NCI-H748 treated with DMSO at 0.1 percent for 48 hours (cell line): ENCODE measurements at places on chromosomes 7 and 10.

DNA sequence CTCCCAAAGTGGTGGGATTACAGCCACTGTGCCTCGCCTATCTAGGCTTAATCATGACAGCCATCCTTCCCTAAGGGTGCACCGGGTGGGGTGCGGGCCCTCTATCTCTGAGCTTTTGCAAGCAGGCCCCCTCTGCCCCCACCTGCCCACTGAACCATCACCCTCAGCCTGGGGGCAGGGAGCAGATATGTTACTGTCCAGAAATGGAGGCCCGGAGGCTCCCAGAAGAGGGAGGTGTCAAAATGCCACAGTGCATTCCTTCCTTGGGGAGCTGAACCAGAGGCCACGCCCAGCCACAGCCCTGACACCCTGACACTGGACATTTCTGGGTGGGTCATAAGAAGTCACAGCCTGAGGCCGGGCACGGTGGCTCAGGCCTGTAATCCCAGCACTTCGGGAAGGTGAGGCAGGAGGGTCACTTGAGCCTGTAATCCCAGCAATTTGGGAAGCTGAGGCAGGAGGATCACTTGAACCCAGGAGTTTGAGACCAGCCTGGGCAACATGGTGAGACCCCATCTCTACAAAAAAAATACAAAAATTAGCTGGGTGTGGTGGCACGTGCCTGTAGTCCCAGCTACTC, 129.8 kb upstream of the TNRC18 start:
- DNase-seq: no peak

DNA sequence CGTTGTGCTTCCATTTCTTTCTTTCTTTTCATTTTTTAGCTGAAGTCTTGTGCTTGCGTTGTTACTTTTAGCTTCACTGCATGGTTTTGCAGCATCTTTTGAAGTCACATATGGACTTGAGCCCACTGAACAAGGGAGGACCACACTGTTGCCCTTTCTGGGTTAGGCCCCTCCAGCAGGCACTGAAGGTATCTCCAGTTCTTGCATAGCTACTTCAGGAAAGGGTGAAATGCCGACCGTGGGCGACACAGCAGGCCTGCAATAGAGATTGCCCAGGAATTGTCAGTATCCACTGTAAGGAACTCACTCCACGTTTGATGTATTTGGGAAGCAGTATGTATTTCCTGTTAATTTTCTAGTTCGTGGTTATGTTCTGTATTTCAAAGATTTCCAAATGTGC, 85.1 kb downstream of the WDR37 start:
- DNase-seq: no peak

DNA sequence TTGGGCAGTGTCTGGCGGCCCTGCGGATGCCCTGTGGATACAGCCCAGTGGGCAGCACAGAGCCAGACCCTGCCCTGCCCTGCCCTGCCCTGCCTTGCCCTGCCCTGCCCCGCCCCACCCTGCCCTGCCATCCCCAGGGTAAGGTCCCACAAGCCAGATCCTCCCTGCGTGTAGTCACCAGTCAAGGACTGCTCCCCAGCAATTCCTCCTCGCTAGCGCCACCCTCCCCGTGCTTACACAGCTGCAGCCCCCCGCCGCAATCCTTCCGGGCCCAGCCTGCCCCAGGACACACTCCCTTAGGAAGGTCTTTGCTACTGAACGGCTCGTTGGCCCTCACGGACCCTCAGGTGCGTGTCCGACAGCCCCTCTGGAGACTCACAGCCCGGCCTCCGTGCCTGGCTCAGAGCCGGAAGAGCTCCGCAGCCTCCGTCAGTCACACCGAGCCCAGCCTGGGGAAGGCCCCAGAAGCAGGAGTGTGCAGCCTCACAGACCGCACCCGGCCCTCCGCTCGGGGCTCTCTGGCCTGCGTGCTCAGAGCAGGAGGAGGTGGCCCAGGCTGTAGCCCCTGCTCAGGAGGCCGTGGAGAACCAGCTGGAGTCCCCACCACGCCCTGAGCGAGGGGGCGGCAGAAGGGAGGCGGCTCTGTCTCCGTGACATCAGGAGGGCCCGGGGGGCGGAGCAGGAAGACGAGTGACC, 68.3 kb downstream of the PWWP2B start:
- DNase-seq: no peak

DNA sequence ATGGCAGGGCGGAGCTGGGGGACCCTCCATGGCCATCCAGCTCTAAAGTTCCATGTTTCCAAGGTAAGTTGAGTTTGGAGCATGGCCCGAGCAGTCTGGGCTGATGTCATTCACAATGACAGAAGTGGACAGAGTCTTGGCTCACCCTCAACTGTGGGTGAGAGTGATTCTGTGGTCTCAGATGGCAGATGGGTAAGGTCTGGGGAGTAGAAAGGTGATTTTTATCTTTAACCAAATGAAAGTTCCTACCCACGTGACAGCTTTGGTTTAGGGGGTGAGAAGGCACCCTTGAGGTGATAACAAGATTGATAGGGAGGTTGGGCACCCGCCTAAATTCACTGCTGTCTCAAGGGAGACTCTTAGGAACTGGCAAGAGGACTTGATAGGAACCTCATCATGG, 57.6 kb upstream of the PDZD8 start:
- DNase-seq: no peak

- DNase-seq: no peak
These were observed 69.4 kb downstream of the PTPRE start for GRCh38 chr10:127976286-127976685.

GRCh38 chr7:46725838-46726237, 804.8 kb upstream of the IGFBP3 start:
- no peak for DNase-seq

DNA sequence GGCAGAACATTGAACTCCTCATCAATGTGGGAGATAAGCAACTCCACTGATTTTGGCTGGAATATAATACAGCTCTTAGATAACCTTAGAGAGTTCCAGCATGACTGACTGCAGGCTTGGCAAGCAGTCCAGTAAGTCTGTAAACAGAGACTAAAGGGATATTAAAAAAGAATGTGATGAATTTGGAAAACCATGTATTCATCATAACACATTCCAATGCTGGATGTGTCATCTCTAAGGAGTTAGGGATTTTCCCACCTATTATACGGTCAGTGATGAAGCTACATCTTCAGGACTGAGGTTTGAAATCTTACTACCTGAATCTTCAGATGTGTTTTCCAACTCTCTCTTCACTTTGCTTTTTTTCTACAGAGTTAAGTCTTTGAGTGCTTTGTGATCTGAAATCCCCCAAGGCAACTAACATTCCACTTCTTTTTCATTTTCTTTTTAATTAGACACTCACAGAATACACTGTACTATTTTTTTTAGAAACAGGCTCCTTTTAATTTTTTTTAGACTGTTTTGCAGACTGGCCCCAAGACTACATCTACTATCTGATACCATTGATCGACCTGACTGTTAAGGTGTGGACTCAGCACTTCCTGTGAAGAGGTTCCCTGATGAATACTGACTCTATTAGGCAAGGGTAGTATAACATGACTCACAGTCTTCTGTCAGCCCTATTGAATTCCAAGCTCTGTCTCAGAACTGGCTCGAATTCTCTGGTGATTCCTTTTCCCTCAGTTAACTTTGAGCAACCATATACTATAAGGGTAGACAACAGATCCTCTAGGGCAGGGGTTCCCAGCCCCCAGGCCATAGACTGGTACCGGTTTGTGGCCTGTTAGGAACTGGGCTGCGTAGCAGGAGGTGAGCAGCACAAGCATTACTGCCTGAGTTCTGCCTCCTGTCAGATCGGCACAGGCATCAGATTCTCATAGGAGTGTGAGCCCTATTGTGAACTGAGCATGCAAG, 678.2 kb downstream of the GRM8 start:
- no peak for DNase-seq

- no peak for DNase-seq
These were observed 2.4 kb downstream of the NYAP1 start for GRCh38 chr7:100486111-100486636.

GRCh38 chr7:69359003-69359700, 239.1 kb upstream of the AUTS2 start:
- DNase-seq: no peak

- peak; percentile 22 for DNase-seq
These were observed 23.7 kb downstream of the NUP42 start for GRCh38 chr7:23205577-23205908.

GRCh38 chr7:118109607-118110006, 74.4 kb upstream of the LSM8 start:
- peak; percentile 78 for DNase-seq

GRCh38 chr7:6545398-6546126, 5.7 kb downstream of the GRID2IP start:
- DNase-seq: no peak

GRCh38 chr7:132760244-132760623, 184.0 kb upstream of the PLXNA4 start:
- no peak for DNase-seq

DNA sequence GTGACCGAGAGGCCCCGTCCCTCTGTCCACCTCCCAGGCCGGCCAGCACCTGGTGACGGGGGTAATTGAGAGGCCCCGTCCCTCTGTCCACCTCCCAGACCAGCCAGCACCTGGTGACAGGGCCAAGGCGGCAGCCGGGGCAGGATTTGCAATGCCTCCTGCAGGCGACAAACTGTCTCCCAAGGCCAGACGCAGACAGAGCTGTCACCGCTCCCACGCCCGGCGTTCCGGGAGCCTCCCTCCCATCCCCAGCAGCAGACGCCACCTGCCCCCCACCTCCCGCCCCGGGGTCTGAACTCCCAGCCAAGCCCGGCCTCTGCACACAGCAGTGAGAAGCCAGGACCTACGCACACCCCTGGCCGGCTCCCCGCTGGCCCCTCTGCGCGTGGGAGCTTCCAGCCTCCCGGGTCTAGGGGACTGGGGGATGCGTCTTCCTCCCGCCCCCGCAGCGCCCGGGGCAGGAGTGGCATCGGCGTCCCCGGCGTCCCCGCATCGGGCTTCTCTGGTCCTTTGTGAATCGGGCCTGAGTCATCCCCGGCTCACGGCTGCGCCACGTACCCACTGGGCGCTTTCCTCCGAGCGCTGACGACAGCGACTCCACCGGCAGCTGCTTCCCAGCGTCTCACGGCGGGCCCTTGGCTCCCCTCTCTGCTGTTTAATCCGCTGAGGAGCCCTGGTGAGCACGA, 95.1 kb upstream of the DIP2C start:
- DNase-seq: no peak

GRCh38 chr7:81280531-81280930, 361.7 kb upstream of the SEMA3C start:
- no peak for DNase-seq

DNA sequence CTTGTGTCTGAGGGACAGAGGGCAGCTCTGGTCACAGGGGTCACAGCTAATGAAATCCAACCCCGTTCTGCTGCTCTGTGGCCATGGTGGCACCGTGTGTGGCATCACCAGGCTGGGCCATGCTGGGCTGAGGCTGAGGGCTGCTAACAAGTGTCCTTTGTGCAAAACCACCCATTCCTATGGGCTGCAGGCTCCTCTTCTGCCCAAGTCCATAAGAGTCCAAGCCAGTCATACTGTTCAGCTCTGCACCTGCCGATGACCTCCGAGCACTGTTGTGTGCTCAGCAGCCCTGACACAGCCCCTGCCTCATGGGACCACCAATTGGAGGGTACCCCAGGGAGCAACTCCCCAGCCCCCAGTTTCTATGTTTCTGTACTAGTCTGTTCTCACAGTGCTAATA, 133.1 kb downstream of the WDR11 start:
- DNase-seq: no peak

GRCh38 chr10:93554760-93555432, 11.6 kb upstream of the FFAR4 start:
- peak; percentile 38 for DNase-seq

- no peak for DNase-seq
These were observed 18.8 kb upstream of the PAXIP1 start for GRCh38 chr7:155021699-155022145.

- peak; percentile 48 for DNase-seq
These were observed 39.5 kb downstream of the ZNF117 start for GRCh38 chr7:64951250-64951848.

DNA sequence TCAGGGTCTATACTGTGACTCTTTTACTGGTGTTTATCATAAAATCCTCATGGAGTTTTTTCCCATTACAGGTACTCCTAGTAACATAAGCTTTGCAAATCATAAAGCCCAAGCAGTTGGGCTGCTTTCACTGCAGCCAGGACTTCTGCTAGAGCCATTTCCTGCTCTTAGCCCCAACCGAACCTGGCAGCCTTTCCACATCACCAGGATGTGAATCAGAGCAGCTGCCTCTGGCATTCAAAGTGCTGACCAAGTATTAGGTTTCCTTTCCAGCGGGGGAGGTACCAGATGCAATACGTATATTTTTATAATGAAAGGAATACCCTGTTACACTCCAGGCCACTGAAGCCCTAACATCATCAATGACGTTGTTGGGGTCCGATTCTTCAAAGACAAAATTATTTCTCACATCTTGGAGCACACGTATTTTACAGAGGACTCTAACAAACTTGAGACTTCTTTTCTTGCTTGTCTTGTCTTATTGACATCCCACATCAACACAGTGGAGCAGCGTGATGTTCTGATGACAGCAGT, 3.6 kb upstream of the HTR5A start:
- DNase-seq: no peak

DNA sequence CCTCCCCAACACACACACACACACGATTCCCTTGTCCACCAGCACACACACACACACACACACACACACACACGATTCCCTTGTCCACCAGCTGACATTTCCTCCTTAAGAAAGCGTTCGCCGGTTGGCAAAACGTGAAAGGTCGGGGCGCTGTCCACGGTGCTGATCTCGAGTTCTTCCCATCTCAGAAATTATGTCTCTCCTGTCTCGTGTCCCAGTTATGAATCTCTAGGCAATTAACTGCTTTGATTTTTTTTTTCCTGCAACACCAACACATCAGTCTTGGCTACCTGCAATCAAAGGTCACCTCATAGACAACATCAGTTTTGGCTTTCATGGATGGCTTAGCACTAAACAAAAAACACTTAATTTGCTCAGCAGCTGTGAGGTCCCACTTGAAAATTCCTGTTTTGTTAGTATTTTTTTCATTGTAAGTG, 1.9 kb downstream of the INA start:
- DNase-seq: no peak

GRCh38 chr10:58574058-58574457, 61.4 kb downstream of the BICC1 start:
- no peak for DNase-seq

- peak; percentile 47 for DNase-seq
These were observed 261.1 kb upstream of the RNF32 start for GRCh38 chr7:156379324-156380070.

GRCh38 chr7:134962270-134962780, 24.0 kb upstream of the AGBL3 start:
- DNase-seq: no peak

GRCh38 chr7:7014827-7015595, 167.3 kb upstream of the C1GALT1 start:
- no peak for DNase-seq
